Fibroblast of villous mesenchyme (primary cell): ENCODE measurements at places on chromosomes 1 and 21. TPM values are rescaled to one million over a fixed set of nuclear protein-coding genes. Genes with fewer than 3 reads are reported as not detected.

TGFBR3 gene
- total RNA-seq = 15.8 and 17.7 TPM in 2 replicates

FAM72C gene
- 0.64 and 1.3 TPM in 2 replicates for total RNA-seq

NRIP1 gene
- 46.1 and 56.6 TPM in 2 replicates for total RNA-seq

DOCK7 gene
- 153 and 177 TPM in 2 replicates for total RNA-seq

RAB42 gene
- total RNA-seq = 3.9 and 5.2 TPM in 2 replicates

LENEP gene
- 0.32 and 0.43 TPM in 2 replicates for total RNA-seq

TUT4 gene
- total RNA-seq = 31.9 and 39.7 TPM in 2 replicates

TBX15 gene
- total RNA-seq = under 0.01 TPM in 2 replicates

IL19 gene
- total RNA-seq = 0.97 and 1.7 TPM in 2 replicates

KMO gene
- under 0.01 TPM in 1 of 2 replicates, not detected in the other for total RNA-seq

ASAP3 gene
- total RNA-seq = 33.5 and 35.0 TPM in 2 replicates

TFF1 gene
- not detected in 2 replicates for total RNA-seq

DNAJC8 gene
- 68.0 and 81.6 TPM in 2 replicates for total RNA-seq

CFHR5 gene
- total RNA-seq = not detected in 2 replicates
